ENCODE measurements at places on chromosomes 2 and 18. TPM values are rescaled to one million over a fixed set of nuclear protein-coding genes. Genes with fewer than 3 reads are reported as not detected.

DNA sequence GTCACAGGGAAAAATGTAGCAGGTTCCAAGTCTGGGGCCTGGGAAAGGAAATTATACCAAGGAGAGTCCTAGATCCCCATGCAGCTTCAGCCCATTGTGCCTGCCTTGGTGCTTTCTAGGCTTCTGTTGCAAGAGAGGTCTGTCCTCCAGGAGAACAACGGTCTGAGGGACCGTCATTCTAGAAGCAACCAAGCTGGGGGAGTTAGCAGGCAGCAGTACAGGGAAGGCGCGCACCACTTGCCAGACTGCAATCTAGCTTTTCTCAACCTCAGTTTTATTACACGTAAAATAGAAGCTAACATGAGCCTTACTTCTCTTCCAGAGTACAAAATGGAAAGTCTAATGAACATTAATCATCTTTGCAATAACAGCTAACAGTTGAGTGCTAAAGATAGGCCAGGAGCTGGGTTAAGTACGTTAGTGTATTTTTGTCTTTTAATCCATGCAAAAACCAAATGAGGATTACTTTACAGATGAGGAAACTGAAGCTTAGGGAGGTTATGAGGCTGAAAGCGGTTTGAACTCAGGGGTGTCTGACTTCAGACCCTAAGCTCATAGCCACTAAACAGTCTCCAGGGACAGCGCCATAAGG lies 1.9 kb downstream of the TCF23 start:
- no peak for DNase-seq

DNA sequence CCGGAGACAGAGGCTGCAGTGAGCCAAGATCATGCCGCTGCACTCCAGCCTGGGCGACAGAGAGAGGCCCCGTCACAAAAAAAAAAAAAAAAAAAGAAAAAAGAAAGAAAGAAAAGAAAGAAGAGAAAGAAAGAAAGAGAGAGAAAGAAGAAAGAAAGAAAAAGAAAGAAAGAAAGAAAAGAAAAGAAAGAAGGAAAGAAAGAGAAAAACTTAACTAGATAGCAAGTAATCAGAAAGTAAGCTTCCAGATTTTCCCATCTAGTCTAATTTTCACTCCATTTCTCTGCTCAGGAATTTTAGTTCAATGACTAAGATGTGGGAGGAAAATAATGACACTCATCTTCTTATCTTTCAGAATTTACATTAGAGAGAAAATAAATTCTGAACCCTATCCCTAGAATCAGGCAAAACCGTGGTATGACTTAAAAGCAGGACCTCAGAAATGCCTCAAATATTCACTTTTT lies 2.4 kb downstream of the GFPT1 start:
- no peak for DNase-seq

- no peak for DNase-seq
These were observed 61.7 kb upstream of the MCFD2 start for GRCh38 chr2:46977280-46977665.

DNA sequence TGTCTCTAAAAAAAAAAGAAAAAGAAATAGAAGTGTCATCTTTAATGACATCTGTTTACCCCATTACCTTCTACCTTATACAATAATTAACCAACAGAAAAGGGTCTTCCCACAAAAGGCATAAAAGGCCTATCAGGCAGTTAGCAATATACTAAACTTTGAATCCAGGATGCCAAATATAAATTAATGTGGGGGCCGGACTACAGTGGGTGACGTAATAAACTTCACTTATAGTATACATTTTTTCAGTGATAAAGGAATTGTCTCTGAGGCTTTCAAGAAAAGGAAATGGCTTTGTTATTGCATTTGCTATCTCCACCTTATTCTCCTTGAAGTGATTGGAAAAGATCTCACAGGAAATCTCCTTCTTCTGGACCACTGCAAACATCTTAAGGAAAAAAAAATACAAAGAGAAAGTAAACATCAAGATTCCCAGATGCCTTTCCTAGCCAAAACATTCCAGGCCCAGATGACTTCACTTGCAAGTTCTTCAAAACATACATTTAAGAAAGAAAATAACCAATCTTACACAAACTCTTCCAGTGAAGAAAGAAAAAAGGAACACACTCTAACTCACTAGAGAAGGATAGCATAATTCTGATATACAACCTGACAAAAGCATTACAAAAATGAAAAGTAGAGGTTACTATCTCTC lies 126.2 kb upstream of the CAB39 start:
- no peak for DNase-seq

- DNase-seq = no peak
These were observed 16.8 kb upstream of the PAX3 start for GRCh38 chr2:222315443-222316121.

DNA sequence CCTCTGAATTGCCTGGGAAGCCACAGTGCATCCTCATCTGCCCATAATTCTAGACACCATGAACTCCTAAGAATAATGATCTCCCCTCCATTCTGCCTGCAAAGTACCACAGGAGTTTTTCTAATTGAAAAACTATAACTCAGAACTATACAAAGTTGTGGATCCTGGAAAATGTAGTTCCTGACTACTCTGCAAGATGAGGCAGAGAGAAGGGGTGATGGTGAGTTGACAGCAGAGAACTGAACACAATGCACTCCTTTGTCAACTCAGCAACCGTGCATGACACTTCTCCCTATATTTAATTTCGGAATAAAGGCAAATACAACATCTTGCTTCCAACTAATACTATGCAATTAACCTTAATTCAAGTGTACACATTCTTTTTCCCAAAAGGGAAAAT lies 471.1 kb upstream of the FAM98A start:
- no peak for DNase-seq

CD8B2 gene
- not detected for total RNA-seq

TUBA4B gene
- total RNA-seq = not detected

FOXI3 gene
- total RNA-seq = 0.47 TPM

PROKR1 gene
- total RNA-seq = 2.0 TPM

STPG4 gene
- 0.78 TPM for total RNA-seq

NCK2 gene
- 86.1 TPM for total RNA-seq

All from occipital lobe (tissue), 3 donors.